Stimulated activated CD4-positive, alpha-beta T cell treated with anti-CD3 and anti-CD28 coated beads, Interleukin-2, amount 100 ng/mL, for 24 hours (primary cell): ENCODE measurements at places on chromosomes 16 and 17.
A peak's percentile ranks its signal among the peaks of the same experiment; 100 is the strongest.

GRCh38 chr16:27232901-27233625, 29.7 kb downstream of the KDM8 start:
- no peak for DNase-seq

- no peak for DNase-seq
Observed at GRCh38 chr17:34131386-34131785, 123.7 kb upstream of the CCL2 start.

- no peak for DNase-seq
Observed at GRCh38 chr16:11296706-11297491, 15.8 kb upstream of the PRM1 start.

GRCh38 chr16:445566-445965, 20.1 kb downstream of the RAB11FIP3 start:
- no peak for DNase-seq

- DNase-seq, result no peak
Observed at GRCh38 chr17:35345926-35346771, 27.3 kb downstream of the SLFN11 start.

DNA sequence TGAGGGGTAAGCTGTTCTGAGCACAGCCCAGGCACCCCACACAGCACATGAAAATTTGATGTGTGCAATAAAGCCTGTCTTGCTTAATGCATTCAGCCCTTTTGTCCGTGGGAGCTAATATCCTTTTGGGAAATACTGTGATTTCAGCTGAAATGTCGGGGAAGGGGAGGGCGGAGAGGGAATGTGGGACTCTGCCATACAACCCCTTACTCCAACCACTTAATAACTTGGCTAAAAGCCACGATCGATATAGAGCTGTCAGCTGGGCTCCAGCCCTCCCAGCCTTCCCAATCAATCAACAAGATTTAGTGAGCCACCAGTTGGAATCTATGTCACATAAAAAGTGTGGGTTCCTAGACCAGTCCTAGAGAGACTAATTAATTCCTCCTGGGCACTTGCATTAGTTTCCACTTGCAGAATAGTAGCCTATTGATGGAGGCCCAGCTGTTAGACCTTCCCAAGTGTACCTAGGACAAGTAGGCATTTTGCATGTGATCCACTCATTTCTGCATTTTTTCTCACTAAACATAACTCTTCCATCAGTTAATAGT, 82.7 kb upstream of the PIRT start:
- no peak for DNase-seq

DNA sequence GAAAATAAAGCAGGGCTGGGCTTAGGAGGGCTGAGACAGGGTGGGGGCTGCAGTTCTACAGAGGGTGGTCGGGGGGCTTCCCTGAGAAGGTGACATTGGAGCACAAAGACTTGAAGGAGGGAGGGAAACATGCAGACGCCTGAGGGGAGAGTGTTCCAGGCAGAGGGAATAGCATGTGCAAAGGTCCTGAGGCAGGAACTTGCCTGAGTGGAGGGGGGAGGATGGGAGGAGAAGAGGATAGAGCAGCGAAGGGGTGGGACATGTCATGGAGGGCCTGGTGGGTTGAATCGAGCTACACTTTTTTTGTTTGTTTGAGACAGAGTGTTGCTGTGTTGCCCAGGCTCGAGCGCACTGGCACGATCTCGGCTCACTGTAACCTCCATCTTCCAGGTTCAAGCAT, 33.0 kb downstream of the GINS3 start:
- no peak for DNase-seq

- peak; percentile 23 for DNase-seq
Observed at GRCh38 chr16:53545433-53545832, 42.4 kb upstream of the AKTIP start.

DNA sequence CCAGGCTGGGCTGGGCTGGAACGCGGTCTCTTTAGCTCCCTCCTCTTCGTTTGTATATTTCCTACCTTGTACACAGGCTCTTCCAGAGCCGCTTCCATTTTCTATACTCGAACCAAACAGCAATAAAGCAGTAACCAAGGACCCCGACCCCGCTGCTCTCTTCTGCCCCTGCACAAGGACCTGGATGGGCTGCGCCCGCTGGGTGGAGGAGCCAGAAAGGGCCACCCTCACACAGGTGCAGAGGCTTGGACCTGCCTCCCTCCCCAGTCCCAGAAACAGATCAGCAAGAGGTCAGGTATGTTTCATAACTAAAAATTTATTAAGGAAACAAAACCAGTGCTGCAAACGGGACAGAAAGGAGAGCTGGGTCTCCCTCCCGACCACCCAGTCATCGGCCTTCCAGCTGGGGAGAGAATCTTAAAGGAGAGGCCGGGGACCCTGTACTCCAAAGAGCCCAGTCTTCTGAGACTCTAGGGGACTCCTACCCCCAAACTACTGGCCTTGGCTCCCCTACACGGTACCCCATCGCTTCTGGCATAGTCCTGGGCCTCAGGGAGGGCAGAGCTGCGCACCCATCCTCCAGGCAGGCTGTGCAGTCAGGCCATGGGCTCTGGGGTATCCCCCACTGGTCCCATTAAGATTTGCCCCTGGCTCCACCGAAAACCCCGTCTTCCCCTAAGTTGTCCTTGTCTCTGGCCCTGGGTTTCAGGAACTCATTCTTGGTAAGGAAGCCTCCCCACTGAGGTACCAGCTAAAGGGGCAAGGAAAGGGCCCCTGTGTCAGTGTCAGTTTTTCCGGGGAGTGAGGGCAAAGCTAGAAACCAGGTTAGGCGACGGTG, 4.9 kb downstream of the HIC1 start:
- DNase-seq, result no peak

GRCh38 chr17:28211811-28212210, 107.2 kb upstream of the TMEM97 start:
- DNase-seq, result no peak

DNA sequence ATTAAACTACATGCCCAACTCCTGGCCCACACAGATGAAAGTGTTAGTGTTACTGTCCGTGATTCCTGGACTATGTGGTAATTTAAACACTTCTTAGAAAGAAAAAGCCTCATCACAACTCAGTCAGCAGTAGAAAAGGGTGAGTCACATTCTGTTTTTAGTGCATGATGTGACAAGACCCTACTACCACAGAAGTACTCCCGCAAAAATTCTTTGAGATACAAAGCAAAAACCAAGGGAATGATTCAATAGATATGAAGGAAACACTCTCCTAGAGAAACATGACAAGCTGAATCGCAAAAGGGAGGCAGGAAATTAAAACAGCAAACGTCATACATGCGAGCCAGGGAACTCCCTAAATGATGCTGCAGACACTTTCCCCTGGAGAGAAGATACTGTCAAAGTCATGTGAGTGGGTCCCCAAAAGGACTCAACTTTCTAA, 14.4 kb downstream of the SNN start:
- no peak for DNase-seq

GRCh38 chr17:3916825-3917224, 560 bp upstream of the P2RX1 start:
- DNase-seq, result no peak

DNA sequence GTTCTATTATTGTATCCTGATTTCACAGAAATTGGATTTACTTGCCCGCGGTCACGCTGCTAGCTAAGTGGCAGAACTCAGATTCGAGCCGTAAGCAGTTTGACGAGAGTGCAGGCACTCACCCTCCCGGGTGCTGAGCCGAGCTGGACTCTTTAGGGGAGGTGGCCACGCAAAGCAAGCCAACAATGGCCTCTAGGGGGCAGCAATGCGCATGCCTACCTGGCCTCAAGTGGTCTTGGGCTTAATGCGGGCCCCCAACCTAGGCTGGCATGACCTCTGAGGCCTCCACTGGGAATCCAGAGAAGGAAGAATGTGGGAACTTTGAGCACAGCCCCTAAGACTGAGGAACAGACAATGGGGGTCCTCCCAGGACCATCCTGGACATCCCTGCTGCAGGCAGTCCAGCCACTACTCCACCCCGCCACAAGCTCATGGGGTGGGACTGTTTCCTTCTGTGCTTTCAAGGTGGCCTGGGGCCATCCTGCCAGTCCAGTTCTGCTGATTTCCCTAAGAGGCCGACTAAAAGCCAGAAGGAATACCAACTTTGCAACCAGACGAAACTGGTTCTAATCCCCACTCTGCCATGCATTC, 276.5 kb downstream of the XYLT1 start:
- DNase-seq, result peak; percentile 71

DNA sequence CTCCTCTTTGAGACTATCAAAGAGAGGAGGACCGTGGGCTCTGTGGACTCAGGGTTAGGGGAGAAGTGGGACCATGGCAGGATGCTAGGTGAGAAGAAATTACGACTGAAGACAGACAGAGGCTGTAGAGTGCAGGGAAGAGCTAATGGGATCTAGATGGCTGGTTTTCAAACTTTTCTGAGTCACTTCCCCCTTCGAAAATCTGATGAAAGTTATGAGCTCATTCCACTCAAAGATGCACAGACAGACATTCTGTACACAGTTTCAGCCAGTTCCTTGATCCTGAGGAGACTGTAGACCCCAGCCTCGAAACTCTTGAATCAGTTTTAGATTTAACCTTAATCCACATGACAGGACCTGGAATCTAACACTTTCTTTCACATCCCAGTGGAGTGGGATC, 40.7 kb downstream of the RGS9 start:
- no peak for DNase-seq

GRCh38 chr16:69482410-69482991, 58.1 kb downstream of the CYB5B start:
- DNase-seq, result no peak

DNA sequence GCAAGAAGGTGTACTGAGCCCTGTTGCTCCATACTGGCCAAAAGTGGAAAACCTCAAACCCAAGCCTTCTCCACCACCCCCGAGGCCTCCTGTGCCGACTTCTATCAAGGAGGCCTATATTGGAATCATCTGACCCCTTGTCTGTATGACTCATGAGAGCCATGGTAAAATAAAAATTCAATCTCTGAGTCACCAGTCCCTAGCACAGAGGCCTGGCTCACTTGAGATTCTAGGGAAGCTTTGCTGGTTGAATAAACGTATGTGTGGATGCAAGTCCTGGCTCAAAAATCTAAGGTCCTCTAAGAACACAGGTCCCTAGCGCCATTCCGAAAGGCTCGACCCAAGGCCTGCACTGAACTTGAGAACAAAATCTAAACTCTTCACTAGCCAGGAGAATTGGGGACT, 15.0 kb downstream of the NSMCE1 start:
- DNase-seq, result no peak

- DNase-seq, result peak; percentile 50
Observed at GRCh38 chr16:89863741-89864526, 9.5 kb upstream of the TCF25 start.

- no peak for DNase-seq
Observed at GRCh38 chr16:12501707-12502457, 301.8 kb downstream of the CPPED1 start.

DNA sequence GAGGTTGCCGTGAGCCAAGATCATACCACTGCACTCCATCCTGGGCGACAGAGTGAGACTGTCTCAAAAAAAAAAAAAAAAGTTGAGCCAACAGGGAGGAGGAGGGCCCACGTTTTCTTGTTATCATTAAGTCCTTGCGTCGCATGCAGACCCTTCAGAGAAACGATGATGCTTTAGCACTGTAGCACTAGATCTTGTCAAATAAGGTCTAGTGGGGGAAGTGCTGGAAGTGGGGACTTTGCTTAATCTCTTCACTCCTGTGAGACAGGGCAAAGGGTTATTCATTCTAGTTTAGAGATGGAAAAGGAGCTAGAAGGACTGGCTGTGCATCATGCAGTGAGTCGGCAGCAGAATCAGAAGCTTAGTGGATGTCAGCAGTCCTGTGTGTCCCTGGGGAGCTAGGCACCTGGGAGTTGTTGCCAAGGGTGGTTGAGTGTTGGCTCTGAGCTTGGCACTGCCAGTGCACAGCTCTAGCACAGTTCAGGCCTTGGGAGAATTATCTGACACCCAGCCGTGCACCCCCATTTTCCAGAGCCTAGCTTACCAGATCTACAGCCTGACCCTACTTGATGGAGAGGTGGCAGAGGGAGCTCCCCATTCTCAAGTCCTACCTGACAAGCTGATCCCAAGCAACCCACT, 33.4 kb upstream of the TBX2 start:
- no peak for DNase-seq

GRCh38 chr17:52120465-52120864, 38.0 kb downstream of the CA10 start:
- no peak for DNase-seq

GRCh38 chr17:60278237-60278636, 113.7 kb downstream of the USP32 start:
- no peak for DNase-seq

GRCh38 chr17:32894245-32894644, 17.3 kb upstream of the MYO1D start:
- no peak for DNase-seq

DNA sequence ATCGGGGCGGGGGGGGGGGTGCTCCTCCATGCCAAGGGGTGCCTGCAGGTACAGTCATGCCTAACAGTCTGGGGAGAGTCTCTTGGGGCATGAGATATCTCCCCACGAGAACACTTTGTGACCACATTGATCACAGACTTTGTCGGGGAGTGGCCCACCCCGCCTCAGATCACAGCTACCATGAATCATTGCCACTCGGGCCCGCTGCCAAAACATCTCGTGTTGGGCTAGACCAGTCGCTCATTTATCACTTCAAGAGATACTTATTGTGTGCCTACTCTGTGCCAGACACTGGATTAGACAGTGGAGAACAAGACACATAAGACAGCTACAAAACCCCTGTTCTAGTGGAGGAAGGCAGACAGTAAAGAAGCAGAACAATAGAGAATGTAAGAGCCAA, 72.6 kb downstream of the CLEC16A start:
- peak; percentile 20 for DNase-seq

- no peak for DNase-seq
Observed at GRCh38 chr17:27621942-27622559, 8.9 kb upstream of the LGALS9 start.

DNA sequence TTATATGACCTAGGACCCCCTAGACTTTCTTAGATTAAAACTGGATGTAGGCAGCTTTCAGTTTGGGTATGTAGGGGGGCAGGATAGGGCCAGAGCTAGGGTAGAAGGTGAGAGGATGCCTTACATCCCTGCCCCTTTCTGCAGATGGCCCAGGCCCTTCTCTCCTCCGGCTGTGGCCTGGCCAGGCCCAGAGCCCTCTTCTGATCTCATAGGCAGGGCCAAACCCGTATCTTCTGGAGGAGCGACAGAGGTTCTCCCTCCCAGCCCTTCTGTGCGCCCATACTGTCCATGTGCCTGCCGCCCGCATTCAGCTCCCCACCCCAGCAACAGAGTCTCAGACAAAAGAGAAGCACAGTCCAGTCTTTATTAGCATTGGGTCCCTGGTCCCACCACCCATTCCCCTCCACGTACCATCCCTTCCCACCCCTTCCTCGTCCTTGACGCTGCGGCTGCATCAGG, 2.0 kb upstream of the TSPOAP1 start:
- DNase-seq, result peak; percentile 63

GRCh38 chr16:14121142-14121541, 50.0 kb downstream of the MRTFB start:
- DNase-seq, result no peak

DNA sequence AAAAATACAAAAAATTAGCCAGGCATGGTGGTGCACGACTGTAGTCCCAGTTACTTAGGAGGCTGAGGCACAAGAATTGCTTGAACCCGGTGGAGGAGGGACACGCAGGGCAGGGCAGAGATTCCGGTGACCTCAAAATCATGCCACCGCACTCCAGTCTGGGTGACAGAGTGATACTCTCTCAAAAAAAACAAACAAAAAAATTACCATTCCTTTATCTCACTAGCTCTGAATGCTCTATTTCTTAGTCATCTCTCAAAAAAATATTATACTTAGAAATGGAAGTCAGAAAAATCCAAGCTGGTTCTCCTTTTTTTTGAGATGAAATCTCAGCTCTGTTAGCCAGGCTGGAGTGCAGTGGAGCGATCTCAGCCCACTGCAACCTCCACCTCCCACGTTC, 40.8 kb downstream of the SPOP start:
- no peak for DNase-seq

GRCh38 chr17:57496382-57496781, 240.1 kb downstream of the MSI2 start:
- DNase-seq, result no peak

GRCh38 chr17:40041196-40041595, 13.0 kb downstream of the MED24 start:
- no peak for DNase-seq
